Caco-2 (cell line): ENCODE measurements at places on chromosomes 5 and 9. TPM values are rescaled to one million over a fixed set of nuclear protein-coding genes. Genes with fewer than 3 reads are reported as not detected.

GRCh38 chr5:62661126-62661525 lies 82.5 kb downstream of the LRRC70 start:
- H3K36me3 ChIP-seq, result no peaks in the 10 kb centered on the region
- no peak overlapping the region for H3K4me3 ChIP-seq
- no peaks in the 10 kb centered on the region for H3K4me1 ChIP-seq
- H3K27ac ChIP-seq, result no peak overlapping the region
- no peaks in the 10 kb centered on the region for H3K27me3 ChIP-seq

The NUTM2G gene
- not detected in 2 replicates for total RNA-seq

DNA sequence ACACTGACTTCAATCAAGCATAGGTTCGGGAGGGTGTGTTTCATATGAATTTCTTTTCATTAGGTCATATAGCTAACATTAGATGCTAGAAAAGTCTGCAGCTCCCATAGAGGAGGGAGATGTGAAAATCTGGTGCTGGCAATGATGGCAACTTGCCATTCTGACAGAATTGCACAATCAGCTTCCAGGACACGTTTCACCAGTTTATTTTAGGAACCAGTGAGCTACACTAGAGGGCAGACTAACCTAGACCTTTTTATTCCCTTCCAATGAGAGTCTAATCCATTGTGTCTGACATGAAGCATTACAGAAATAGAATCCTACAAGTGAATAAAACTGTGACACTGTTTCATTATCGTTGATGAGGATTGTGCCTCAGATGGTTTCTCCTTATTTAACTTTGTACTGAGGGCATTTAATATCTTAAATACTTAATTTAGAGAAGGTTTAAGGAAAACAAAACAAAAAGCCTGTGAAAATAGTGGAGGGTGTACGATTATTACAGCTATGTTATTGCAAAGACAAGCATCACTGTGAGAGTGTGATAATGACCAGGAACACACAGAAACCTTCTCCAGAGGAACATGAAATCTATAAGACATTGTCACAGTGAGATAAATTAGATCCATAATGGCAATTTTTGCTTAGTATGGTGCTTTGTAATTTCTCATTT lies 363.3 kb upstream of the RPS23 start:
- H3K4me1 ChIP-seq, result peaks cover under 1% of the 10 kb centered on the region
- no peaks in the 10 kb centered on the region for H3K36me3 ChIP-seq
- DNase-seq, result peak; percentile 64
- H3K27ac ChIP-seq, result no peak overlapping the region
- no peak overlapping the region for H3K4me3 ChIP-seq

DNA sequence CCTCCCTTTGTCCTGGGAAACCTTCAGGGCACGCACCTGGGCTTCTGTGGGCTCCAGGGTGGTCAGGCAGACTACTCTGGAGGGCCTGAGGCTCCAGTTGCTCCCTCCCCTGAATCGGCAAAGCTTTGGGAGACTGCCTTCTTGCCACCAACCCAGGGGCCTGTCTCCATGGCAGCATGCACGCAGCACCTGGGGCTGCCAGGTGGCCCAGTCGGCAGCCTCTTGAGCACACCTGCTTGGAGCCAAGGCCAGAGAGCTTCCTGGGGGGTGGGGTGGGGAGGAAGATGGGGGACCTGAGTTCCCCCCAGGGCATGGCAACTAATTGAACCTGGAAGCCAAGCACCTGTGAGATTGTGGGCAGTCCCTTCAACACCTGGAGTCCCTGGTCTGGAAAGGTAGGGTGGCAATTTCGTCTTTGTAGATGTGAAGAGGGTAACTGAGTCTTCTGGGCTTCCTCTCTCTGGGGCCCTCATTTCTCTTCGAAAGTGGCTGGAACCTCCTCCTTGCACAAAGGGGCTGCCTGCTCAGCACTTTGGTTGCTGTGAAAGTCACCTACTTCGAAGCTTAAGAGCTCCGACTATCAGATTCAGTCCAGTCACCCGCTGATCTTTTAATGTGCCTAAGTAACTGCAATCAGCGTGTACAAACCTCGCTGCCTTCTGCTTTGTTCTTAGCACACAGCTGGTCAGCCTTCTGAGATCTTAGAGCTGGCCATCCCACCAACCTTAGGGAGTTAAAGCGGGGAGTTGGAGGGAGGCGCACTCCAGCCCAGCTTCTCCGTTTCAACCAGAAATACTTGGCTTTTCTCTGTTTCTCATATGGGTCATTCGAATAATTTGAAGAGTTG lies 4.0 kb downstream of the RNF183 start:
- no peaks in the 10 kb centered on the region for H3K27me3 ChIP-seq
- H3K36me3 ChIP-seq, result no peaks in the 10 kb centered on the region
- DNase-seq, result no peak

DNA sequence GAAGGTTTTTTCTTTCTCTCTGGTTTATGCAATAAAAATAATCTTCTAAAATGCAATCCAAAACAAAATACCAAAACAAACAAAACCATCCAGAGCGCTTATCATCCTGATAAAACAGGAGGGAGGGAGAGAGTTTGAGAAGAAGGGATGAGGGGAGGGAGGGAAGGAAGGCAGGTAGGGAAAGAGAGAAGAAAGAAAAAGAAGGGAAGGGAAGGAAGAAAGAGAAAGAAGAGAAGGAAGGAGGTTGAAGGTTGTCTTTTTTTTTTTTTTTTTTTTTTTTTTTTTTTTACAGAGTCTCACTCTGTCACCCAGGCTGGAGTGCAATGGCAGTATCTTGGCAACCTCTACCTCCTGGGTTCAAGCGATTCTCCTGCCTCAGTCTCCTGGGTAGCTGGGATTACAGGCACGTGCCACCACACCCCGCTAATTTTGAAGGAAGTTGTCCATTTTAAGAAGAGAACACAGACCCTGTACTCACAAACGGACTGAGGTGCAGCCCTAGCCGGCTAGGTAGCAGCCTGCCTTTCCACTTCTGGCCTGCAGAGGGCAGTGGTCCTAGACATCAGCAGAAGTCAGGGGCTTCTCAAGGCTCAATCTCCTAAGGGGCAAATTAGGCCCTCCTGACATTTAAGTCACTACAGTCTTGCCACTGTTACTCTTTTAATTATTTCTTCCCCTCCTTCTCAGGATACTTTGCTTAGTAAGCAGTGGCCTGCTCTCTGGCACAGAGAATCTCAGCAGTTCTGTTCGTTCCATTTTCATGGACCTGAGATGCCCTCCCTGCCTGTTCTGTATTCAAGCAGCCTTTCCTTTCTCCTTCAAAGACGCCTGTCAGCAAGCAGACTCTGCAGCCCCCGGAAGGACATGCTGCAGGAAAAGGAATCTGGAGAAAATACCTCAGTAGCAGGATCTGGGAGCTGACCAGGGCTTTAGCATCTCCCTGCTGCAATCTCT lies 76.4 kb downstream of the EPB41L4B start:
- H3K36me3 ChIP-seq, result peaks cover 1% of the 10 kb centered on the region; the same call in 1 of the 2 replicates
- no peaks in the 10 kb centered on the region for H3K27me3 ChIP-seq
- H3K4me3 ChIP-seq, result no peak overlapping the region
- no peak overlapping the region for H3K27ac ChIP-seq

The AGTPBP1 gene
- 10.9 and 14.0 TPM in 2 replicates for total RNA-seq

- H3K27ac ChIP-seq, result no peak overlapping the region
- no peak overlapping the region for H3K4me3 ChIP-seq
- H3K4me1 ChIP-seq, result no peaks in the 10 kb centered on the region
- H3K36me3 ChIP-seq, result no peaks in the 10 kb centered on the region
Measured at GRCh38 chr5:161022151-161022550, 170.1 kb upstream of the ATP10B start.

The TAF11L5 gene
- not detected in 2 replicates for total RNA-seq
